ENCODE measurements at places on chromosomes 4 and X.
A peak's percentile ranks its signal among the peaks of the same experiment; 100 is the strongest.

DNA sequence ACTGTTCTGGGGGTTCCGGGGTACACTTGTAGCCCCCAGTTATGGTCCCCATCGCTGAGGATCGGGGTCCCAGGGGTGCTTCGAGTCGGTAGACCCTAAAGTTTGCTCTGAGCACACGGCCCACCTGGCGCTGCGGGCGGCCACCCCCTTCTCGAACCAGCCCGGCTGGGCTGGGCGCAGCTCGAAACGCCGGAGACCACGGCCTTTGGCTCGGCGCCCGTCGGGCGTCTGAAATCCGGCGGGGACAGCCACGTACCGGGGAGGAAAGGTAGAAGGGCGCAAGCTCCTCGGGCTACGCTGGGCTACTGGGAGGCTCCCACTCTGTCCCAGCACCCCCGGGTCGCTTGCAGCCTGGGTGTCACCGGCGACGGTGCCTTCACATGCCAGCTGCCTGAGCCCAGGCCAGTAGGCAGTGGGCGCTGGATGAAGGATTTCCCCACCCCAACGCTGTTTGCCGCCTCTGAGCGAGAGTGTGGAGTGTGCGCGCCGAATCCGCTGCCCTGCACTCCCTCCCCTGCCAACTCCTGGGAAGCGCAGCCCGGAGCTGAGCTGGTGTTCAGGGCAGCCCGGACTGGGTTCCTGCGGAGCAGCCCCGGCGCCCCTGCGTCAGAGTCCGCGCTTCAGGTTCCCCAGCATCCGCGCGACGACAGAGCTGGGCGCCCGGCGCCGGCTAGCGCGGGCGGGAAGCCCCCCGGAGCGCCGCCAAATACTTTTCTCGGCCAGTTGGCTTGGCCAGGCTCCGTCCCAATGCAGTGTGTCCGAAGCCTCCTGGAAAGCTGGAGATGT lies 637 bp downstream of the MAMLD1 start:
- DNase-seq, result peak; percentile 31

DNA sequence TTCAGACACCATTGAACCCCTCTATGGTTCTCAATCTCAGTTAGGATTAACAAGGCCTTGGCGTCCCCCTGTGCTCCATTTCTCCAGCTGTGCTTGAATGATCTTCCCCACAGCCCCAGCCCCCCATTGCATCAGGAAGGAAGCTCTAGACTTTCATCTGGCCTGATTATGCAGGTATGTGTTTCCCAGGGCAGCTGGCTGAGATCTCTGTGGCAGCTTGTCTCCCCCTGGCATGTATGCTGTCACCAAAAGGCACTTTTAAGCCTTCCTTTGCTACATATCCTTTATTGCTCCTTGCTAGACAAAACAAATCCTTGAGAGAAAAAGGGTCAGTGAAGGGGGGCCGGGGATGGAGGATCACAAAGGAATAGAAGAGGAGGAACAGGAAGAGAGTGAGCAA lies 1056.0 kb upstream of the SLIT2 start:
- no peak for DNase-seq

- no peak for DNase-seq
These were observed 96.2 kb upstream of the MXRA5 start for GRCh38 chrX:3442691-3443090.

DNA sequence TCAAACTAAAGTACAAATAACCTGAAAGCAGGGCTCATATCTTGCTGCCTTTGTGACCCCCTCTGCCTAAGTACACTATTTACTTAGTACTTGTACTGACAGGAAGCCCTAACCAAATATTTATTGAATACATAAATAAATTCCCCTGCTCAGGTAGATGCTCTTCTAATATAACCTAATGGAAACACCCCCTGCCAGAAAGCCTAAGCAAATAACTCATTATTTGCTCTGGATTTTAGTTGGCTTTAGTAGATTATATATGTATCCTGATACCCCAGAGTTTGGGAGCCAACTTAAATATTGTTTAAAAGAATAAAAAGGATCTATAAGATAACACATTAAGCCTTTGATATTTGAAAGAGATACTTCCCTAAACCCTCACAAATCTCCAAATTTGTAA lies 318.2 kb downstream of the PPP1R2C start:
- no peak for DNase-seq

DNA sequence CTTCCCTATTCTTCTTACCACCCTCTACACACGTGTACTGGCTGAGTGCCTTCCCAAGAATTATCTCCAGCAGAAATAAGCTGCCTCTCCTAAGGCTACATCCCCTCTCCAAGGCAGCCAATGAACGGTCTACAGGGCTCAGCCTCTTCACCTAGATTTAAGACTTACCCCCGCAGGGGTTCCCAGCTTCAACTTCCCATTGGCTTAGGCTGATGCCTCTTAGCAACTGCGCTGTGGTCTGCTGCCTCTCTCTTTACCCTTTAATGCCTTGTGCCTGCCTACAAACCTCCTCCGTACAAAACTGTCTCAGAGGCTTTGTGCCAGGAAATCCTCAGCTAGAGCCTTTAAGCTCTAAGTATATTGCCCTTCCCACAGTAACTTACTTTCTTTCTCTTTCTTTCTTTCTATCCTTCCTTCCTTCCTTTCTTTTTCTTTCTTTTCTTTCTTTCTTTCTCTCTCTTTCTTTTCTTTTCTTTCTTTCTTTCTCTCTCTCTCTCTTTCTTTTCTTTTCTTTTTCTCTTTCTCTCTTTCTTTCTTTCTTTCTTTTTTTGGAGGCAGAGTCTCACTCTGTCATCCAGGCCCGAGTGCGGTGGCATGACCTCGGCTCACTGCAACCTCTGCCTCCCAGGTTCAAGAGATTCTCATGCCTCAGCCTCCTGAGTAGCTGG lies 15.1 kb upstream of the PIGA start:
- DNase-seq, result no peak

DNA sequence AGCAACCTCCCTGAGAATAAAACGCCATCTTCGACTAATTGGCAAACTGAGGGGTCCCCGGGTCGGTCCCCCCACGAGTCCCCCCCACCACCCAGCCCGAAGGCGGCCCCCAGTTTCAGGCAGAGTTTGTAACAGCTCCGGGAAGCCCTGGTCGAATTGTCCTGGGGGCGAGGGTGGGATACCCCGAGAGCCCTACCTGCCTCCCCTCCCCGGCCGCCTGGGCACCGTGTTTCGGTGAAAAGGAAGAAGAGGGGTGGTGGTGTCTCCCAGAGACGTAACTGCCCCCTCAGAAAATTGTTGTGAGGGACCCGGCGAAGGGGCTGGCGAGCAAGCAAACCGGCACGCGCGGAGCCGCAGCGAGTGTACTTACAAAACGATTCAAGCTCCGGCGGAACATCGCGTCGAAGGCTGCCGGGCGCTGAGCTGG lies 1.2 kb downstream of the ATP11C start:
- DNase-seq, result no peak

GRCh38 chrX:133781174-133781573 lies 204.2 kb downstream of the GPC3 start:
- no peak for DNase-seq

DNA sequence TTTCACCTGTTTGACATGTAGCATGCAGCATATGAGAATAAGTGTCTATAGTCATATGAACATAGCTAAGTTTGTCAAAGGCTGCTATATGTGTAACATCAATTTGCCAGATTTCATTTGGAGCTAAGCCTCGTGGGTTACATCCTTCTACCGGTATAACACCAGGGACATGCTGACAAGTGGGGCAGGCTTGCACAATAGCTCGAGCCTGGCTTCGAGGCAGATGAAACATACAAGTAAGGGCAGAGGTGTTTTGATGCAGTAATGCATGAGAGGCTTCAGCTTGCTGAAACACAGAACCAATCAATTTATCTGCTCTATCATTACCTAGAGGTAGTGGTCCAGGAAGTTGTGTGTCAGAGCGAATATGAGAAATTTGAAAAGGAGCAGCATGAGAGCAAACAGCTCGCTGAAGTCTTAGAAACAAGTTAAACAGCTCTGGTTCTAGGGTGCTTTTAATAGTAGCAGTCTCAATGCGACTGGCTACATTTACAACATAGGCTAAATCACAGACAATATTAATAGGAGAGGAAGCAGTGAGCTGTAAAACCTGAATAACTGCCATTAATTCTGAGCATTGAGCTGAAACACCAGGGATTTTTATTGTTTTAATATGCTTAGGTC lies 14.9 kb upstream of the UGDH start:
- DNase-seq, result no peak

- DNase-seq, result no peak
These were observed 14.6 kb downstream of the SDAD1 start for GRCh38 chr4:75976177-75976576.

- no peak for DNase-seq
These were observed 805.3 kb upstream of the TENM3 start for GRCh38 chr4:181437895-181438294.

- DNase-seq, result no peak
These were observed 143.3 kb upstream of the KCNIP4 start for GRCh38 chr4:22091906-22092305.

GRCh38 chr4:160846121-160846520 lies 1317.7 kb downstream of the FSTL5 start:
- DNase-seq, result no peak

- no peak for DNase-seq
These were observed 8.0 kb downstream of the NR3C2 start for GRCh38 chr4:148434075-148434773.

DNA sequence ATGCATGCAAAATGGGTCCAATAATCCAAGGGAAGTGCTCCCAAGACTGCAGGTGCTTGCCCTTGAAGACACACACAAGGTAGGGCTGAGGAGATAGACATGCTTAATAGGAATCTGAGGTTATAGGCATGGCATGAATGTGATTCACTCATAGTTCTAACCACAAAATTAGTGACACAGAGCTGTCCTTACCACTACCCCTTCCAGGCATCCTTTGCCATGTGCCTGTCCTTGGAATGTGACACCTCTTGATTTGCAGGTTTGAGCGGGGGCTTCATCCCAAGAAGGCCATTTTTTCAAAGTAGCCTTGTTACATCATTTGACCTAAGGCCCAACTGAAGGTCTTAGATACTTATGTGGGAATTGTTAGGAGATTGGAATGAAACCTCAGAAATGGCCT lies 112.5 kb downstream of the CCNG2 start:
- no peak for DNase-seq

DNA sequence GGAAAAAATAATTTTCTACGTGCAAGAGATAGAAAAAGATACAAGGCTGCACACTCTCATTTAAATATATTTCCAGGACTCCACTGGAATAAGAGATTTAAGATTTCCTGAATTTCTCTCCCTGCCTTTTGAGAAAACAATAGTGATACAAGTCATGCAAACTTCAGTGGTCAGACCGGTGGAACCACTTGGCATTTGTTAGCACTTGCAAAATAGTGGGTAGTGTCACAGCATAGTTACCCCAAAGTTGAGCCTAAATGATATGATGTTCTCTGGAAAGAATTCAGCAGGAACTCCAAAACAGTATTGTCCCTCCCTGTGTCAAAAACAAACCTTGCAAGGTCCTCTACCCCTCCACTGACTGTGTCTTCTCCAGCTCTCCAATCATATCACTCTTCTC lies 102.3 kb downstream of the ANKRD50 start:
- DNase-seq, result no peak

- DNase-seq, result no peak
These were observed 1130.9 kb upstream of the PRKX start for GRCh38 chrX:4844376-4844775.

- DNase-seq, result no peak
These were observed 27.9 kb upstream of the AMELX start for GRCh38 chrX:11265352-11265751.

- no peak for DNase-seq
These were observed 221.2 kb upstream of the ATP6AP2 start for GRCh38 chrX:40359593-40359992.

DNA sequence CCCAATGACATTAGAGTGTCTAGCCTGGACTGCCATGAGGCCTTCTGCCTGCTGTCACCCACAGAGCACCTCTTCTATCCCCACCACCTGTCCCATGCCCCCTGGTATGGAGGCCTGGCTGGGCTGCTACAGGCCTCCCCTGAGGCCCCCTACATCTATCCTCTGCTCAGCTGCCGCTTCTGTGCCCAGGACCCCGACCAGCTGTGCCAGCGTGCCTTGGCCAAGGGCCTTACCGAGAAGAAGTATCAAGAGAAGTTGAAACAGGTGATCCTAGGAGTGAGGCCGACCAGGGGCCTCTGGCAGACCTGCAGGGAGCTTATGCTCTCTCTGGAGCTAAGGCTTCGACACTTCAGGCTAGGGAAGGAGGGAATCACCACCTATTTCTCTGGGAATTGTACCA lies 21.7 kb upstream of the TECRL start:
- DNase-seq, result no peak

DNA sequence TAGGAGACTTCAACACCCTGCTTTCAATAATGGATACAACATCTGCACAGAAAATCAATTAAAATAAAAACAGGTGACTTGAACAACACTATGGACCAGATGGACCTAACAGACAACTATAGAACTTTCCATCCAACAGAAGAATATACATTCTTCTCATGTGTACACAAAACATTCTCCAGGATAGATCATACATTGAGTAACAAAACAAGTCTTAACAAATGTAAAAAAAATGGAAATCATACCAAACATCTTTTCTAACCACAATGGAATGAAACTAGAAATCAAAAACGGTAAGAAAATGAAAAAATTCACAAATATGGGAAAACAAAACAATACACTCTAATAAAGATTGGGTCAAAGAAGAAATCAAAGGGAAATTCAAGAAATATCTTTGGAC lies 24.7 kb downstream of the CYP2U1 start:
- DNase-seq, result no peak

DNA sequence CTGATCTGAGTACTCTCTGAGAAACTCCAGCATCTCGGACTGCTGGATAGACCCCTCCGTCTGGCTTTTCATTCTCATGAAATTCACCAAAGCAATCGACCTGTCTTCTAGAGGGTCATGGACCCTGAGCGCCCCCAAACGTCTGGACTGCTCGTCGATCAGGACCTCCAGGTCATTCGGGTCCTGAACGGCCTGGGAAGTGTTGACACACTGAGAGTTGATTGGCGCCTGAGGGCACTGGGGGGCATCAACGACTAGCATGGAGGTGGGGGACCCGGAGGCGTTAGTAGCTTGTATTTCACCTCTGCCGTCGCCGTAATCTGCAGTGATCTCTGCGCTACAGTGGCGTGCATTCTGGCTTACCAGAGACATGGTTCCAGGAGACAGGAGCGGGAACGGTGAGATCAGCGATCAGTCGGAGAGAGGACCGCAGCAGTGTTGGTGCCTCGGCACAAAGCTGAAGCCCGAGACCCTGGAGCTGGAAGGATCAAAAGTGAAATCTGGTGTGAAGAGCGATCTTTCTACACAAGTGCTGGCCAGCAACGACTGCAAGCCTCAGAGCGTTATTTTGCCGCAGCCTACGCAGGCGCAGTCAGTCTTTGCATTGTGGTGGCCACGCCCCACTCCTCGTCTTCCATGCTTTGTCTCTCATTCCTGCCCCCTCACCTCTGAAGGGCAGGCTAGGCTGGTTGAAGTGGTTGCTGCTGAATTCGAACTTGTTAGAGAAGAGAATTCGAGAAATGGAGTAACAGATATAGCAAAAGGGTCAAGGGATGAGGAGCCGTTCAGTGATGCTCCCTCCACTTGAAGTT lies at the start of gene MAGEE2:
Gene MAGEE2 (minus strand): TSS at position 575 of the 812 bp plus-strand sequence. CDS start 203 bp downstream, at position 372.
- peak; percentile 27 for DNase-seq

Measured in AG20443 (cell line).